ENCODE measurements at places on chromosomes 13 and 19.

DNA sequence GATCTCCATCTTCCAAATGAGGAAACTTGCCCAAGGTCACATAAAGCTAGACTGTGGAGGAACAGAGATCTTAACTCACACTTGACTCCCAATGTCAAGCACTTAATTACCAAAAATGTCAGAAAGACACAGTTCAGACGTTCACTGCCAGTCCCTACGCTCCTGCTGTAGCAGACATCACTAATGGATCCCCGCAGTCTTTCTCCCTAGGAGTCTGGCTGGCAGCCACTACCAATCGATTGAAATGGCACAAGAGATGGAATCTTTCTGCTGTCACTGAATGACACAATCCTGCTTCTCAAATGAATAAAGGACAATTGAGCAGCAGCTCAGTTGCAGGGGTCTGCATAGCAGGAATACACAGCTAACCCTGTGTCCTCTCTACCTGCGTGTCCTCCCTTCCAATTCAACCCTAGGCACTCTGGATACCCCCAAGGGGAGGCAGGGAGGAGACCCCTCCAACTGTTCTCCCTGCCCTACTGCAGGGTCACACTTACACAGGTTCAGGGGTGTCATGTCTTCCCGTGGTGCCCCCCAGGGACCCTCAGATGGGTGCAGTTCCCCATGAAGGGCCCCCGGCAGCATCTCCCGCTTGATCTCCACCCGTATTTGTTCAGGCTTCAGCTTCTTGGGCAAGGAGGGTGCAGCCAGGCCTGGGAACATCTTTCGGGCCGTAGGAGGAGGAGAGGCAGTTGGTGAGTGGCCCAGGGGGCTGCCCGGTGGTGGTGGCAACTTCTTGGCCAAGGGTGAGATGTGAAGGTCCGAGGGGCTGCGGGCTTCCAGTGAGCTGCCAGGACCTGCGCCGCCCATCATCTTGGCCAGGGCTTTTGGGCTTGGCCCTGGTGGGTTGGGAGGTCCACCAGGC, 7.9 kb upstream of the AKAP8L start:
- DNase-seq, result no peak

DNA sequence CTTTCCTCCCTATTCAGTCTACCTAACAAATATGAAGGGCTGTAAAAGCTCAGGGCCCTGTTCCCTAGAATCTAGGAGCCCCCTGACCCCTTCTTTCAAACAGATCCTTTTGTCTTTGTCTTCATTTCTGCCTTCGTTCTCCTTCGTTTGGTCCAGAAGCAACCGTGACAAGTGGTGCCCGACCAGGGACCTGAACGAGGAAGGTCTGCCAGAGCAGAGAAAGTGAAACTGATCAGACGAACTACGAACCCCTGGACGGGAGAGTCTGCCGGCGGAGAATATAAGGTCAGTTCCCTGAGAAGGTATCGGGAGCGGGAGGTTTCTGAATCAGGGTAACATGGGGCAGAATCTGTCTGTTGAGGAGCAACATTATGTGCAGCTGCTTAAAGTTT, 751 bp downstream of the ERVK3-1 start:
- DNase-seq, result peak; percentile 24

- no peak for DNase-seq
These were observed 51.9 kb upstream of the C1QTNF9 start for GRCh38 chr13:24257497-24257896.

- no peak for DNase-seq
These were observed 177.5 kb downstream of the DCLK1 start for GRCh38 chr13:35953537-35954206.

- DNase-seq, result no peak
These were observed 97.6 kb upstream of the HTR2A start for GRCh38 chr13:46994492-46994891.

GRCh38 chr13:110398564-110399507, 91.8 kb downstream of the COL4A2 start:
- no peak for DNase-seq

DNA sequence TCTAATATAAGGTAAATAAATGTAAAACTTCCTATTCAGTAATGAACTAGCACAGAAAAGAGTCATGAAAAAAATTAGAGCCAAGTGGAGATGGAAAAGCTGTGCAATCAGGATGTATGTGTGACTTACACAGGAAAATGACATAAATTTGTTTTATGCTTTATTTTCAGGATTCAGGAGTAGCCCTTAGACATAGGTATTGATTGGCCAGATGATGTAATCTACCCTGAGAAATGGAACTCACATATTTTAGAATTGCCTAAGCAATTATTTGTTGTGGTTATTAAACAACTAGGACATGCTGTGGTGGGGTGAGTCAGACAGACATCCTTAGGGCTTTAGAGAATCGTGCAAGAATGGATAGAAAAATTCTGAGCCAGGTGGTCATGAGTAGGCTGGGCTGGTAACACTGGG, 110.6 kb downstream of the PCDH9 start:
- no peak for DNase-seq

DNA sequence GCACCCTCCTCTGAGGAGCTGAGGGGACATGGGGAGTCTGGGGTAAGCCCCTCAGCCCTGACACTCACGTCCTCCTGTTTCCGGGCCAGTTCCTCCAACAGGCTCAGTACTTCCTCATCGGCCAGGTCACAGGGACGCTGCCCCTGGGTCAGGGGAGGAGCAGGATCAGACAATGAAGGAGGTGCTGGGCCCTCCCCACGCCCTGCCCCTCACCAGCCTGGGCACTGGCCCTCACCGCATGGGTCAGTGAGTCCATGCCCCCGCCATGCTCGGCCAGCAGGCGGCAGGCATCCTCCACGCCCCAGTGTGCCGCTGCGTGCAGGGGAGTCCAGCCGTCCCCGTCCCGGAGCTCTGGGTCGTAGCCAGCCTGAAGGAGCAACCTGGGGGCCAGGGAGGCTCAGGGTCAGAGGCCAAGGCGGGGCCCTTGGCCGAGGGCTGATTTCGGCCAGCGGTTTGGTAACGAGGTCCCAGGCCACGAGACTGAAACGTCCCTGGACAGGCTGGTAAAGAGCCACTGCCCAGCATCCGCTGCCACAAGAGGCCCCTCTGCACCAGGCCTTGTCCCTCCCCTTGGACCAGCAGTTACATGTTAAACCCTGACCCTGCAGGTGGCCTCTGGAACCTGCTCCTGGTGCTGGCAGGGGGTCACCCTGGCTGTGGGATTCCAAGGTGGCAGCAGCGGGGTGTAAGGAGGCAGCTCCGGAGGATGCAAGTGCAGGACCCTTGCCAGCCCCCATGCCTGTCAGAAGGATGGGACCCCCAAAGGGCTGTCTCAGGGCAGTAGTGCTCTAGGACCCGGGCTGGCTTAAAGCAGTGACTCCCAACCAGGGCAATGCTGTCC, 18.5 kb downstream of the PPP1R12C start:
- DNase-seq, result no peak
